ENCODE measurements at places on chromosomes 12 and 14.

GRCh38 chr14:92463141-92463540 lies 50.4 kb upstream of the RIN3 start:
- peak; percentile 12 for DNase-seq

DNA sequence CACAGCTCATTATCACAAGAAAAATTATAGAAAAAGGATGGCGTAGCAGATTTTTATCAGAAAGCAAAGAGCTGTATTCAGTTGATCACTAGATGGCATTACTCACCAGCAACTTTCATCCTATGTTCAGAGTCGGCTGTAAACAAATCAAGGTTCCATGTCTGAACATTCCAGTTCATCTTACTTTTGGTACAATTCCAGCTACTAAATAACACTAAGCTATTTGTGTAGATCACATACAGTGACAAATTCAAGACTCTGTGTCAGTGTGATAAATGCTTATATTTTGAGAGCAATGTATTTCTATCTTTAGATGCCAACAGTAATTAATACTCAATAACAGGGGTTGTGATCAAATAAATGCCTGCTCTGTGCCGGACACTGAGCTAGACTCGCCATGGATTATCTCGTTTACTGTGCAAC lies 30.1 kb downstream of the NRDE2 start:
- peak; percentile 36 for DNase-seq

DNA sequence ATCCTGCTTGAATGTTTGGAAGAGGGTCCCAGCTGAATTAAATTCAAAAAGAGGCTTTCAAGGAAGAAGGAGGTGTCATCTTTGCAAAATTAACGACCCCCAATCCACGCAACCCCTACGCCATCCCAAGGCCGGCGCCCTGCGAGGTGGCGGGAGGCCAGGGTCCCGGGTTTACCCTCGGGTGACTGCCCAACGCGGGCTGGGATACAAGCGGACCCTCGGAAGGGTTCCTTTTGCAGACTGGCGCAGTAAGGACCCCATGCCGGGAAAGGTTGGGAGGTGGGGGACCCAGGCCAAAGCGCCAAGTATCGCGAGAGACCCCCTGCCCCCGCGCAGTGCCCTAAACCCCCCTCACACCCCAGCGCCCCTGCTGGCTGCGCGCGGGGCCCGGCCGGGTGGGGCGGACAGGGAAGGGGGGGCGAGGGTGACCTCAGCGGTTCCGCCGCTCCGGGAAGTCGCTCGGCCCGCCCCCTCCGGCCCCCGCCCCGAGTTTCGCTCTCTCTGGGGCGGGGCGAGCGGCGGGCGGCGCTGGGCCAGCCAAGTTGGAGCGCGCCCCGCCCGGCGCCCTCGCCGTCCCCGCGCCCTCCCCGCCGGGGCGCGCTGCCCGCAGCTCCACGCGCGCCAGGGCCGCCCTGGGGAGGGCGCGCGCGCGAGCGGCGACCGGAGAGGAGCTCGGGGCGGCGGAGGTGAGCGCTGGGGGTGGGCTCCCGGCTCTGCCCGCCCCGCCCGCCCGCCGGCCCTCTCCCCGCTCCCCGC lies 708 bp upstream of the ZBTB42 start:
- peak; percentile 87 for DNase-seq

DNA sequence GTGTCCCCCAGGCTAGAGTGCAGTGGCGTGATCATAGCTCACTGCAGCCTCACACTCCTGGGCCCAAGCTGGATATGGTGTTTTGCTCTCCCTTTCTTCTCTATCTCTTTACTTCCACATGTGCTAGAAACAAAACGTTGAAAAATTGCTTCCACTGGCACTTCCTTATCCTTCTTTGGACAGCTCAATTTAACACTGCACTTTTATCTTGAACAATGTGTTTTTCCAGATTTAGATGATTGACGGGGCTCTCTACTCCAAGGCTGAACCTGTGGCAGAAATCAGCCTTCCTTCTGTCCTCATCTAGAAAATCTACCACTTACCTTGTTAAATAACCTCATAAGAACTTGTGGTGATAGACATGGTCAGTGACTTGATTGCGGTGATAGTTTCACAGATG lies 165.1 kb downstream of the DAD1 start:
- DNase-seq, result no peak

- DNase-seq, result no peak
Observed at GRCh38 chr14:20548414-20549158, 12.3 kb downstream of the RNASE9 start.

DNA sequence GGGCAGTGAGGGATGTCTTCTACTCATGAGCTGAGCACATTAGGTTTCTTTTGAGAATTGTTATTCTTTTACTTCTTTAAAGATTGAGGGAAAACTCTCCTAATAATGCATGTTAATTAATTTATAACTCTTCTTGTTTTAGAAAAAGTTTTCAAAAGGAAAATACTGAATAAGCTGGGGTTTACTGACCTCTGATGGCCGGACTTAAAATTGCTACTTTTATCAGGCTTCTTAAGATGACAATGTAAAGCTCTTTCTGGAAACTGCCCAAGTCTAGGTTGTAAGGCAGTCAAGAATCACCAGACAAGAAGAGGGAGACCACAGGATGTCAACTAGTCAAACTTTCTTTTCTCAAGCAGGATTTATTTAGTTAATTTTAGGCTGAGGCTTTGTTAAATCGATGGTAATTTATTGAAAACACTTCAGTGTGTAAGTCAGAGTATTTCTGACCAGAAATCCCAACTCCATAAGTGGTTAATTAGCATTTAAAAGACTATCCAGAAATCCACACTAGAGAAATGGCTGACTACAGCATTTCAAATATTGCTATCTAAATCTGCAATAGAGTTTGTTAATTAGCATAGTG lies 82.1 kb downstream of the AVPR1A start:
- DNase-seq, result no peak

GRCh38 chr14:95855606-95856005 lies 21.0 kb upstream of the TUNAR start:
- DNase-seq, result no peak

GRCh38 chr12:28582672-28583376 lies 392.6 kb downstream of the CCDC91 start:
- DNase-seq, result no peak

DNA sequence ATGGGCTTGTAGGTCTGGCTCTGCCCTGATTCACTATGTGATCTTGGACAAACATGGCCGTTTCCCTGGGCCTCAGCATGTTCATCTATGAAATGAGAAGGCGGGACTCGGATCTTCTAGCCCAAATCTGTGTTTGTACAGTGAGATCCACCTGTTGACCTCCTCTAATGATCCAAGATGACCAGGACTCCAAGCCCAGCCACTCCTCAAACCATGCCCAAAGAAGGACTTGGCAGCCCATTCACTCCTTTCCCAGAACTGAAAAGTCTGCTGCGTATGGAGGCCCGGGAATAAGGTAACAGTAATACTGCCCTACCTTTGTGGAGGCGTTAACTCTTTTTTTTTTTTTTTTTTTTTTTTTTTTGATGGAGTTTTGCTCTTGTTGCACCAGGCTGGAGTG lies 39.9 kb downstream of the APPL2 start:
- no peak for DNase-seq

- no peak for DNase-seq
Observed at GRCh38 chr12:118402251-118402650, 25.9 kb downstream of the SUDS3 start.

GRCh38 chr14:92599811-92600210 lies 86.2 kb downstream of the RIN3 start:
- no peak for DNase-seq

DNA sequence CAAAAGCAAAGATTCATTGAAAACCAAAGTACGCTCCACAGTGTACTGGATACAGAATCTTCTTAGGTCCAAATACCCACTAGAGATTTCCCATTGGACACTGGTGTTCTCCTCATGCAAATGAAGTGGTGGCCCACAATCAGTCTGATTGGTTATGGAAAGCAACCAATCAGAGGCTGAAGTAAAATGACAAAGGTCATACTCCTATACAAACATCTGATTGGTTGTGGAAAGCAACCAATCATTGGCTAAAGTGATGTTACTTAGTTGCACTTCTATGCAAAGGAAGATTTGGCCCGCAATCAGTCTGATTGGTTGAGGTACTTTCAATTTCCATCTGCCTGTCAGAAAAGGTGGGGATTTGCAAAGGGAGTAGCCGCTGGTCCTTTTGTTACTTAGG lies 1.3 kb upstream of the WASHC3 start:
- DNase-seq, result no peak

- DNase-seq, result peak; percentile 70
Observed at GRCh38 chr14:106694638-106695393, 1168.4 kb downstream of the TMEM121 start.

- no peak for DNase-seq
Observed at GRCh38 chr14:53772936-53773335, 183.7 kb downstream of the BMP4 start.

DNA sequence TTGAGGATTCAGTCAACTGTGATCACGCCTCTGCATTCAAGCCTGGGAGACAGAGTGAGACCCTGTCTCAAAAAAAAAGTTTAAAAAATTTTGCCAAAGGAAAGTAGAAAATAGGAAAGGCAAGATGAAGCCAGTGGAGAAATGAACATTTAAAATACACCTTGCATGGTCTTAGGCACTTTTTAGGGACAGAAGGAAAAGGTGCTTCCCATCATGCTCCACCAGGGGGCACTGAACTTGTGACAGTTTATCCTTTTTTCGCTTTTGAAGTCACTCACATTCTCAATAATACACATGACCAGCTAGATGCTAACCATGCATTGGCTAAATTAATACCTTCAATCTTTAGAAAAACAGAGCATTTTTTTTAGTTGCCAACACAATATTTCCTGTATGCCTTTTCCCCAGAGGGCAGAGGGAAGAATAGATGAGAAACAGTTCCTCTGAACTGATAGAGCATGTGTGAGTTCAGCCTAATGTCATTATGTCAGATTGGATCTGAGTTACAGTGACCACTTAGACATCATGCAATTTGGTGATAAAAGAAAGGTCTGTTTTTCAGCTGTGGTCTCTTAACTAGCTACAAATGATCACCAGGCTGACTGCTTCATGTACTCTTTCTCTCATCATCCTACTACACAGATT lies 221.8 kb upstream of the SSTR1 start:
- peak; percentile 69 for DNase-seq

DNA sequence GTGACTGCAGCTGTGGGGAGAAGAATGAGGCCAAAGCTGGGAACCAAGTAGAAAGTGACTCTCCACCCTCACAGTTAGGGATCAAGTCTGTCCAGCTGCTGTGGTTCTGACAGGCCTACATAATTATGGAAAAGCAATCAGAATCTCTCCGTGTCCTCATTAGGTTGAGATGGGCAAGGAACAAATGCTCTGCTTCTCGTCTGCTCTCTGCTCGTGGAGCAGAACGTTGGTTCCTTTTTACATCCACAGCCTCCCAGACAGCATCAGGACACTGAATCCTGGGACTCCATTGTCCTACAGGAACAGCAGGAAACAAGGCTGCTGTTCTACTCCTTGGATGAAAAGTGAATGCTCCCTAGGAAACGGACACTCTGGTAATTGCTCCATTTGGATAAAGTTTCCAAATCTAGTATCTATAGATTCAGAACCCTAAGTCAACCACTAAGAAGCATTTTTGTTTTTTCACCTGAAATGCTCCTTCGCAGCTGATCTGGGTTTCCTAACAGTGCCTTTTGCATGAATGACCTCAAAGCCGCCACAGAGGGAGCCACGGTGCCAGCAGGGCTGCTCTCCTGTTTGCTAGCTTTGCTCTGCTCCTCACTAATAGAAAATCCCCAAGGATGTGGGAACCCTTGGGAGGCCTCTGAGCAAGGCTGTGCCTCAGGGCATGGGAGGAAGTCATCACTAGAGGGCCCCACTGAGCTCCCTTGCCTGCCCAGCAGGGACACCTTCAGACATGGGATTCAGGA lies 102.0 kb downstream of the EGLN3 start:
- DNase-seq, result peak; percentile 3

DNA sequence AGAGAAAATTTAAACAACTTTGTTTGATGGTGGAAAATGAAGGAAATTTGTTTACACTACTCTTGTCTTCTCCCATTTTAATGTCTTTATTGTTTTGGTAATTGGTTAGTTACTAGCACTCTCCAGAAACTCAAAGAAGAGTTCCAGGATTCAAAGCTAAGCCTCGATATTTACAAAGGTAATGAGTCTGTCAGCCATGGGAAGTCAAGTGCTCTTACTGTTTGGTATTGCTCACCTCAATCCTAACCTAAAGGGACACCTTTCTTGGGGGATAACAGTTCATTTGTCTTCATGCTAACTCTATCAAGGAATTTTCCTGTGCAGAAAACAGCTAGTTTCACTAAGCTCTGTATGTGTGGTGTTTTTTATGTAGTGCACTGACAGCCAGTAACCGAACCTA lies 222.9 kb upstream of the LMO3 start:
- DNase-seq, result no peak

DNA sequence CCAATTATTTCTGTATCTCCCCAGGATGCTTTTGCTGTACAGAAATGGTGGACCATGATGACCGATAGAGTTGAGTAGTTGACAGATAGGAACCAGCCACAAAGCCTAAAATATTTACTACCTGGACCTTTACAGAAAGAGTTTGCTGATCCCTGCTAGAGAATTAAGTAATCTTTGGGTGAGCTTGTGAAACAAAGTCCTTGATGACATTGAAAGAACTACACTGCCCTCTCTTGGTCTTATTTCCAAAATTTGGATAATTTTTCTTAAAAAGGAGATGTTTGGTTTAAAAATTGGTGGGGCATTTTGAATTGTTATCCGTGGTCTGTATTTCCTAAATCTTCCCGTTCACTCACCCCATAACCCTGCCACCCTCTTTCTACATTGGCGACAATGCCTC lies 13.7 kb upstream of the TCTN1 start:
- peak; percentile 72 for DNase-seq

Data from CD4-positive, alpha-beta T cell treated with Interleukin-17A for 1 hour (primary cell).